ENCODE measurements at places on chromosomes 7 and 10.

GRCh38 chr7:89958525-89959068, 195.7 kb upstream of the STEAP1 start:
- no peak for DNase-seq

DNA sequence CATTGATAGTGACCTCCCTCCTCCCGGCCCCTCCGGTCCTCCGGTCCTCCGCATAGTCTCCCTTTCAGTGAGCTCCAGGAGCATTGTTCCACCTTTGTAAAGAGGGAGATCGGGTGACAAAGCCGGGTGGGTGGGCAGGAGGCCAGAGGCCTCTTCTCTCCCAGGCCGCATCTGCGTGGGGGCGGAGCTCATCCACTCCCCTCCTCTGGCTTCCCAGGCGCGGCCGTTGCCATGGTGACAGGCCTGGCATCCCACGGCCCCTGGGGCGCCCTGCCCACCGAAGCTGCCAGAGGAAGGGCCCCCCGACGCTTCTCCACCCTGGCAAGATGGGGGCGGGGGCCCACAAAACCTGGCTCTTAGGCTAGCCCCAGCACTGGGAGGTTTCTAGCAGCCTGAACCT, 4.4 kb upstream of the FZD9 start:
- peak; percentile 94 for DNase-seq

DNA sequence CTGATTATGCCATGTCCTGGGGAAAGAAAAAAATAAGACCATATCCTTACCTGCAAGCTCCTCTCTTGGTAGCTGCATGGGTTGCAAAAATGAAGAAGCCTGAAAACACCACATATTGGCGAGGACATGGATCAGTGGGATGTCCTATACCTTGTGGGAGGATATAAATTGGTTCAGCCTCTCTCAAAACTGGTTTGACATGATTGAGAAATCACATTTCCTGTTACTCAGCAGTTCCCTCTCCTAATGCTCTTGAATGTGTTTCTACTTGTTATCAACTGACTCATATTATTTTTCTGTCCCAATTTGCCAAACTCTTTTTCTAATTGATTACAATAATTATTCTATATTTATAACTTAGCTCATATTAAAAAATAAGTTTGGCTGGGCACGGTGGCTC, 380.2 kb downstream of the EXOC4 start:
- no peak for DNase-seq

DNA sequence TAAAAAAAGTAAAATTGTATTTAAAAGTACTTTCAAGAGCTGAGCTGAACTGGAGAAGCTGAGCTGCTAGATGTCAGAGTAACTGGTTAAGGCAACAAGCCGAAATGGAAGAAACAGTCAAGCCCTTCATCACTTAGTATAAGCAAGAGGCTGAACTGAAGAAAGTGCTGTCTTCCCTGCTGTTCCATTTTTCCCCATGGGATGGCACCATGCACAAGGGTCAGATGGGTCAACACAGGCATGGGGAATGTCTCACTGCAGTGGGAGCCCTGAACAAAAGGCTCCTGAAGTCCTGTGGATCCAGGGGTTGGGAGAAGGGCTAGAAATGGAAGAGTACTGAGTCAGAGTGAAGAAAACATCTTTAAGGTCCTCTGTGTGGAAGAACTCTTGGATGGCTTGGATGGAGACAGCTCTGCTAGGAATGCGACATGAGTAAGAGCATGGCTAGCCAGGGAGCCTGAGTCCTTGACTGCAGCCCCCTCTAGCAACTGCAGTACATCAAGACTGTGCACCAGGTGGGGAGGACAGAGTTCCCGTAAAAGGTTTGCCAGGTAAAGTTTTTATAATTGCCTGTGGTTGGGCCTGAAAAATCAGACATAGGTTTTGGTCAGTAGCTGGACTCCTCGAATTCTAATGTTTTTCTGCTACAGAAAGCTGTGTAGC, 348.3 kb downstream of the GPR158 start:
- peak; percentile 72 for DNase-seq

DNA sequence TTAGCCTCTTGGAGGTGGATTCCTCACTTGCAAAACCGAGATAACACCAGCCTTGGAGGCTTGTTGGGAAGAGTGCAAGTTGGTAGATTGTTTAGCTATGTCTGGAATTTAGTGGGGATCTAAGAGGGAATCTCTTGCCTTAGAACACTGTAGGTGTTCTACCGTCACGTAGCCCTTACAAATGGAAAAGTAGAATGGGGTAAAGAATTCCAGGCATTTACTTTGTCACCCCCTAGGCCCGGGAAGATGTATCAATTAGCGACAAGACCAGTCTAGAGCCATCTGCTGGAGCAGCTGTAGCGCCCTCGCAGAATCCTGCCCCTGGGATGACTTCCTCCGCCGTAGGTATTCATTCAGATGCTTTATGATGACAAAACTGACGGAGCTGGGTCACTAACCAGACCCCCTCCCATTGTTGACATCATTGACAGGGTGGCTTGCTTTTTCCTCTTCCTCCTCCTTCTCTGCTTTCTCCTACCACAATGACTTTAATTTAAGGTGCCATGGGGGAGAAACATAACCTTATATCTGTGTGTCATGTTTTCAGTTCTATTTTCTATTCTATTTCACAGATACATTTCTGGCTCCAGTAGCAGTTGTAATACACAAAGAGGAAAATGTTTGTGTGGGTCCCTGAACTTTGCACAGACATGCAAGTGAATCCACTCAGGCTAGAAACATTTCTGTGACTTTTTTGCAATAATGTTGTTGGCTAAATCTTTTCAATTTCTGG, 262.6 kb upstream of the LYZL1 start:
- no peak for DNase-seq

DNA sequence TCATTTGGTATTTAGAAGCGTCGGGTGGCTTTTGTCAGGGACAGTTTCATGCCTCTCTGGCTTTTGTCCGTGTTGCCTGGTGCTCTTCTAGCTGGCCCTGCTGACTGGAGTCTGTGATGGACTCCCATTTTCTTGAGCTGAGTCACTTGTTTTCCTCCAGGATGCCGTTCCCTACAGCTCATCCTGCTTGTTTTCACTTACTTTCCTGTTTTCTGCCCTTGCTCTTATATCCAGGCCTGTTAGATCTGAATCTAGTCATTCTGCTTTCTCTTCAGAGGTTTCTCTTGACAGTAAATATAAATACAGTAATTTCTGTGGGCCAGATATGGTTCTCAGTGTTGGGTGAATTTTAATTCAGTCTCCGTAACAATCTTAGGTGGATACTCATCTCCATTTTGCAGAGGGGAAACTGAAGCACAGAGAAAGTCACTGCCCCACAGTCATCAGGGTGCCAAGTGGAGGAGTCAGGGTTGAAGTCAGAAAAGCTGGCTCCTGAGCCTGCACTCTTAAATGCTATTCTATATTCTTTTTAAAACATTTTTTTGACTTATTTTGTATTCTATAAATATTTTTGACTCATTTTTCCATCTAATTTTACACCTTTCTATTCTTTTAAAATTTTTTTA, 85.4 kb downstream of the CCNY start:
- no peak for DNase-seq

GRCh38 chr10:62912086-62912485, 95.9 kb upstream of the EGR2 start:
- DNase-seq = no peak

GRCh38 chr7:153829525-153829924, 222.7 kb upstream of the DPP6 start:
- no peak for DNase-seq

GRCh38 chr7:11775401-11775800, 56.6 kb downstream of the THSD7A start:
- no peak for DNase-seq

- DNase-seq = no peak
Measured at GRCh38 chr7:79176859-79177477, 276.5 kb downstream of the MAGI2 start.

GRCh38 chr7:2431260-2431867, 28.0 kb downstream of the CHST12 start:
- no peak for DNase-seq

Measured in ecto neural progenitor cell (in vitro differentiated cells).